Esophagus squamous epithelium (tissue), 5 donors: ENCODE measurements at places on chromosomes 3 and 15. TPM values are rescaled to one million over a fixed set of nuclear protein-coding genes. Genes with fewer than 3 reads are reported as not detected.

- DNase-seq = no peak
Observed at GRCh38 chr15:96183514-96183850, 147.0 kb upstream of the NR2F2 start.

GRCh38 chr15:31828594-31828993, 201.7 kb upstream of the CHRNA7 start:
- DNase-seq = no peak

GRCh38 chr15:40082195-40082883, 26.3 kb downstream of the BMF start:
- no peak for DNase-seq

DNA sequence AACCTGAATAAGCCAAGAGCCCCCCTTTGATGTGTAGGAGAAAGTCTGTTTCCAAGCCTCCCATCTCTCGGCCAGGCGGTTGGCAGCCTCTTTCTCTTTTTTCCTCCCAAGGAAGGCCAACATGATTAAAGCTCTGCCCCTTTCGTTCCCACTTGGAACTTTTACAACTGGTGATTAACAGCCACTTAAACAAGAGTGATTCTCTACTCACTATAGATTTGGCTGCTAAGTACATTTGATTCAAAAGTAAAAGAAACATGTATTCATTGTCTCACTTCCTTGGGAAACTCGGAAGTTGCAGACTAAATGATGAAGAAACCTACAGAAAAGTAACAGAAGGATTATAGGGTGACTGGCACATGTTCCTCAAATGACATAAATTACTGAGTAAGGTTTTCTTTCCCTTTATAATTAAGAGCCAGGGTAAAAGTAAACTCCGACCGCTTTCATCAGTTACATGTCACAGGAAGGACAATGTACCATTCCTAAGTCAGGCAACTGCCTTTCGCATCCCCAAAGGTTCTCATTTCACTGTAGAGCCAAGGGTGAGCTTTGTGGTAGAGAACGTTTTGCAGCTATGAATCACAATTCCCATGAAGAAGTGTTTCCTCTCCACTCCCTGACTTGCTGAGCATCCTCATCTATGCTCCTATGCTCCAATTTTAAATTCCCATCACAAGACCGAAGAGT, 72.7 kb downstream of the MB21D2 start:
- no peak for DNase-seq

DNA sequence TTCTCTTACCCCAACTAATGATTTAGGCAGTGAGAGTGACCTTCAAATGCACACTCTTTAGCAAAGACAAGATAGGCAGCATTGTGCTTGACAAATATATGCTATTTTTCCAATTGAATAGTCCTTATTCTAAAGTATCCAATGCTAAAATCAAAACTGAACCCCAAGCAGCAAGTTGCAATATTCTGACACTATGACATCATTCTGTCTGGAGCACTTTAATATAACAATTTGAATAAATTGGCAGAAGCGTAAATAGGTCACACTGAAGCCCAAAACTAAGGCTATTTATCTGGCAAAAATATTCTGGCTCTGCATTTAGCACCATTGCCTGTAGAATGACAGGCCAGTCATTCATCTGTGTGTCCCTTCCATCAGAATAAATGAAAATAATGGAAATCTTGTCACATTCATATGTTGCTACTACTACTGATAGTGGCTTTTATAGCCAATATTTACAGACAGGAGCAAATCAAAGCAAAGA, 2.9 kb downstream of the CBLB start:
- no peak for DNase-seq

GRCh38 chr3:12303534-12303933, 14.7 kb downstream of the PPARG start:
- DNase-seq = no peak

- no peak for DNase-seq
Observed at GRCh38 chr15:61112231-61112630, 116.9 kb downstream of the RORA start.

GRCh38 chr3:54445630-54446029, 323.3 kb downstream of the CACNA2D3 start:
- DNase-seq = no peak

- no peak for DNase-seq
Observed at GRCh38 chr3:194265505-194265892, 85.6 kb downstream of the CPN2 start.

- DNase-seq = no peak
Observed at GRCh38 chr3:24845524-24846155, 351.0 kb upstream of the THRB start.

DNA sequence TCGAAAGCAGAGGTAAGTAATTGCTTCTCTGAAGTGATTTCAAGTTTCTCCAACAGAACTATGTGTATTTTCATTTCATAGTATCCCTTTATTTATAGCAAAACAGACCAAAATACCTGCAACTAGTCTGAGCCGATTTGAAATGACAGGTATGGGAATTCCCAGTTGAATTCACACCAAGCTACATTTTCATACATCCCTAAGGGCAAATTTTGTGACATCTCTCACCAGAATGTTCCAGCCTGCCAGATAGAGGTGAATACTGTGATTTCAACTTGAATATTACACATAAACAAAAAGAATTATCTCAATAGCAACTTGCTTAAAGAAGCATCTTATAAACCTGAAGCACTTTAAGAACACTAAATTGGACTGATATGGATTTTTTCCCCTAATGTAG, 235.7 kb downstream of the SLC9A9 start:
- DNase-seq = no peak

GRCh38 chr3:97487587-97487986, 277.0 kb upstream of the ARL6 start:
- no peak for DNase-seq

- DNase-seq = no peak
Observed at GRCh38 chr3:63532521-63532920, 120.0 kb upstream of the SNTN start.

GRCh38 chr3:59257506-59257905, 207.7 kb upstream of the CFAP20DC start:
- DNase-seq = no peak

- no peak for DNase-seq
Observed at GRCh38 chr3:99700631-99701268, 62.4 kb downstream of the COL8A1 start.

DNA sequence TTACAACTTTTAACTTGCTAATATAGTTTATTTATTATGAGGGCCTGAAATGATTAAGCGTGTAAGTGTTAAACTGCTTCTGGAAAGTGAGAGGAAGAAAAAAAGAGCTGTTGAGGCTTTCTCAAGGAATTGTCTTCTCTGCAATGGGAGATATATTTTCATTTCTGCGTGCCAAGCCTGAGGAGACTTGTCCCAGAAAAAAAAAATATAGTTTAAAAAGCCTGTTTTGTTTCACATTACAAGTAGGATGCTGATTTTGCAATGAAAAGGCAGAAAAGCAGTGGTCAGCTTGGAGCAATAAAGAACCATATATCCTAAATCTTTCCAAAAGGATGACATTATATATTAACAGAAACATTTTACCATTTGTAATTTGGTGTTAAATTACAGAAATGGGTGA, 115.5 kb downstream of the GMNC start:
- DNase-seq = no peak

- no peak for DNase-seq
Observed at GRCh38 chr15:58854593-58854992, 78.9 kb downstream of the SLTM start.

GRCh38 chr3:112002096-112002971, 3.6 kb downstream of the TAGLN3 start:
- no peak for DNase-seq

DNA sequence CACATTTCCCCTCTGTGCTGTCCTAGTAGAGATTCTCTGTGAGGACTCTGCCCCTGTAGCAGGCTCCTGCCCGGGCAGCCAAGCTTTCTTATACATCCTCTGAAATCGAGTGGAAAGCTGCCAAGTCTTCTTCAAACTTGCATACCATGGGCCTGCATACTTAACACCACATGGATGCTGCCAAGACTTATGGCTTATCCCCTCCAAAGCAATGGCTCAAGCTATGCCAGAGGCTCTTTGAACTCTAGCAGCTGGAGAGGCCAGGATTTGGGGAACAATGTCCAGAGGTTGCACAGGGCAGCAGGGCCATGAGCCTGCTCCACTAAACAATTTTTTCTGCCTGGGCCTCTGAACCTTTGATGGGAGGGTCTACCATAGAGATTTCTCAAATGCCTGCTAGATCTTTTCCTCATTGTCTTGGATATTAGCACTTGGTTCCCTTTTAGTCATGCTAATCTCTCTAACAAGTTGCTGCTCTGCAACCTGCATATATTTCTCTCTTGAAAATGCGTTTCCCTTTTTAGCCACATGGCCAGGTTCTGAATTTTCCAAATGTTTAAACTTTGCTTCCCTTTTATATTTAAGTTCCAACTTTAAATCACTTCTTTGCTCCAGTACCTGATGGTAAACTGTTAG, 6.1 kb upstream of the PLSCR4 start:
- no peak for DNase-seq

DNA sequence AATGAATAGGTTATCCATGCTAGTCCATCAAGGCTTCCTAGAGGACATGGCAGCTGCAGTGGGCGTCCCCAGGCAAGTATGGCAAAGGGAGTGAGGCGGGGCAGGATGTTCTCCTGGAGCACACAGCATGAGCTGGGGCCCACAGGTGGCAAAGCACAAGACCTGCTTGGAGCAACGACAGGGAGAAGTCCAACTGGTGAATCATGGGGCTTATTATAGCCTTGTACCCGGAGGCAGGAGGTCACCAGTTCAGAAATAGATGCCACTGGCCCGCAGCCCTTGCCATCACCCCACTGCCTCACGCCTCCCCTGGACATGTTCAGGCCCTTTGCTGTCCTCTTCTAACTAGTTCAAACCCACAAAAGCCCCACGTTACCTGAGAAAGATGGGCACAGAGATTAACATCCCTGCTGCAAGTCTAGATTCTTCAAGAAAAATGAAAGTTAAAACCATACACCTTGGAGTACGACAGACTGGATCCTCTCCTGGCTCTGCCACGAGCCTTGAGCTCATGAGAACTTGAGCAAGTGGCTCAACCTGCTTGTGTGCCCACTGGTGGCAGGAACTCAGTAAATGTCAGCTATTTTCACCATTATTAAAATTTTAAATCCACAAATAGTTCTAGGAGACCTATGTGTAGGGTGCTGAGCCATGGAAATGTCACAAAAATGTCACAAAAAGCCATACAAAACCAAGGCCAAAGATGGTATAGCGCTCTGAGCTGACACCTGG, 1.8 kb upstream of the SRGAP3 start:
- no peak for DNase-seq

DNA sequence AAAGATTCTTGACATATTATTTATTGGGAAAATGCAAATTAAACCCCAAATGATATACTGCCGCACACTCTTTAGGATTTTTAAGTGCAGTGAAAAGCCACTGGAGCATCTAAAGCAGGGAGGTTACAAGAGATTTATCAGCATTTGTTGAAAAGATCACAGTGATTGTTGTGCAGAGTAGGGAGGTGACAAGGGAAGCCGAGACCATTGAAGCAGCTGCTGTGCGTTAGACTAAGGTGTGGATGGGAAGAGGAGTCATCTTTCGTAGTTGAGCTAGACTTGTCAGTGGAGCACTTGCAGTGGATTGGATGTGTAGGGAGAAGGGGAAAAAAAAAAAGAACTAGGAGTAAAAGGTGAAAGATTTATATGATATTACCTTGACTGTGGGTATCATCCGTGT, 854.6 kb downstream of the NTRK3 start:
- no peak for DNase-seq

GRCh38 chr3:139074565-139075115, 29.9 kb upstream of the PRR23C start:
- no peak for DNase-seq

ADGRG7 gene
- not detected for total RNA-seq

LRRC15 gene
- not detected for total RNA-seq

SYNM gene
- total RNA-seq = 18.1 TPM

VILL gene
- 6.4 TPM for total RNA-seq

RBP2 gene
- total RNA-seq = not detected

ZNF80 gene
- not detected for total RNA-seq

GOLGA6L4 gene
- total RNA-seq = 3.6 TPM
